Mesenteric fat pad (tissue), 1 donor: ENCODE measurements at places on chromosomes 12 and 14. TPM values are rescaled to one million over a fixed set of nuclear protein-coding genes. Genes with fewer than 3 reads are reported as not detected.

- no peak for DNase-seq
Observed at GRCh38 chr12:386651-387050, 2.5 kb downstream of the KDM5A start.

DNA sequence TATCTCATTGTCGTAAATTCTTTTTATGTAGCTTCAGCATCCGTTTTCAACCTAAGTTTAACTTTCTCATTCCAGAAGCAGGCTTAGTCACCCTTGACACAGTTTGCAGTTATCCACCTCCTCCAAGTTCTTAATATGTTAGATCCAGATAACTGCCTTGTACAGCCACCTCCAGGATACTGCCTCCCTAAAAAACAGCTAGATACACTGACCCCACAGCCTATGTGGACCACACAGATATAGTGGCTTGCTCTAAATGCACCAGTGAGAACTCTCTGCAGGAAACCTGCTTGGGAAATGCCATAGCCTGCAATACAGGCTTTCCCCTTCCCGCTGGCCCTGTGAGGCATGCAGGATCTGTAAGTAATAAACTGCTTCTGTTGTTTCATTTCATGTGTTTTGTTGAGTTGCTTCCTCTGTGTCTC lies 11.1 kb upstream of the RTL1 start:
- no peak for DNase-seq

GRCh38 chr12:6950401-6950801 lies 755 bp upstream of the PTPN6 start:
- no peak for DNase-seq

DNA sequence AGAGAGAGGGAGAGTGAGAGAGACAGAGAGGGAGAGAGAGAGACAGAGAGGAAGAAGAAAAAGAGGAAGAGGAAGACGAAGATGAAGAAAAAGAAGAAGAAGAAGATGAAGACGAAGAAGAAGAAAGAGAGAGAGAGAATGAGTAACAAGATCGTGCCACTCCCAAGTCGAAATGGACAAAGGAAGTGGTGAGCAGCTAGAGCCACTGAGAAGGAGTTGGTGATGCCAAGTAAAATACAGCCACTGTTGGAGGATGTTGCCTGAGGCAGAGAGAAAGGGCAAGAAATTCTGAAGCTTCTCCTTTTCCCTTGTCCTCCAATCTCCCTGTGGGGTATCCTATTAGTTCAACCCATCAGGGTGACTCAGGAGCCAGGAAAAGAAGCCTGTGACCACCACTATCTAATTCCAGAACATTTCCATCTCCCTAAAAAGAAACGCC lies 12.5 kb upstream of the ANAPC5 start:
- DNase-seq: no peak

DNA sequence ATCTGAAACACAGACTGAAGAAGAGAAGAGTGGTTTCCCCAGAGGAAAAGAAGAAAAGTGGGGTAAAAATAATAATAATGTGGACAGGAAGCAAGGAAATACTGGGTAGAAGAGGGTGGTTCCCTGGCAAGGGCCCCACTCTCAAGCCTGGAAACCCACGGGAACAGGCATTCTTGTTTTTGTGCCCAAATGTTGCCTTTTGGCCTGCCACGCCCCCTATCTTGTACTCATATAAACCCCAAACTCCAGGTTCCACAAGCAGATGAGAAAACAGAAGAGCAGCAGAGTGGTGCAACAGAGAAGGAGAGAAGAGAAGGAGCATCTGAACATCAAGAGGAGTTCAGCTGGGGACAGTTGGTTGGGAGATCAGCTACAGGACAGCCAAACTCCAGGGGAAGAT lies 51.2 kb downstream of the NDUFA12 start:
- DNase-seq: no peak

The KRT85 gene
- total RNA-seq: not detected

The CCND2 gene
- 93.0 TPM for total RNA-seq

GRCh38 chr12:127531542-127531941 lies 735.4 kb upstream of the TMEM132C start:
- DNase-seq: no peak

DNA sequence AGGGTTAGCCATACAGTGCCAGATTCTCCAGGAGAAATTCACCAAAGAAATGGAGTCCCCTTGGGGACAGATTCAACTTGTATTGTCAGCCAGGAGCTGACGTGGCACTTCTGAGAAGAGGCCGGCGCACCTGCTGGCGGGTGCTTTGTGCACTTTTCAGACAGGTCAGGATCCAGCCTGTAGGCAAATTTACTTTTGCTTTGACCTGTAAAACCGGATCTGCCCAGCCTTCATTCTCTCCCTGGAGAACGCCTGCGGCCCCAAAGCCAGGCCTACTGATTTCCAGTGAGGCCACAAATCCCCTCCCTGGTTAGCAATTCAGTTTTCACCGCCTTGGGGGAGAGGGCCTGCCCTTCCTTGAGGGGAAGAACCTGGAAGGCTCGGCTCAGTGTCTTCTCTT lies 17.4 kb downstream of the P2RX4 start:
- DNase-seq: no peak

The RACGAP1 gene
- 9.4 TPM for total RNA-seq

DNA sequence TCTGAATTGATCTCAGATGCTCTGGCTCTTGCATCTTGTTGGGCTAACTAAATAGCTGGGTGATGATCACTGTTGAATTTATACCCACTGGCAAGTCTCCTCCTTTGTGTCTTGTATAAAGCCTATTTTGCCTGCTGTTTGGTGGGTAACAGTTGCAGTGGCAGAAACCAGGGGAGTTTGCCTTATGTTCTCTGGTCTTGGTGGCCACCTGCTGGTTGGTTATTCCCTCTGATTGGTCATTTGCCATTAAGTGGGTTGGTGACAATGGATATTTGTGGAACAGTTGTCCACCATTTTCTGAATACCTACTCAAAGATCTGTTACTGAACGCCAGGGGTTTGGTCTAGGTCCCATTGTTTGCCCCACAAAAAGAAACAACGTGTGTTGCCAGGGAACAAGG lies 52.1 kb downstream of the AVPR1A start:
- no peak for DNase-seq

DNA sequence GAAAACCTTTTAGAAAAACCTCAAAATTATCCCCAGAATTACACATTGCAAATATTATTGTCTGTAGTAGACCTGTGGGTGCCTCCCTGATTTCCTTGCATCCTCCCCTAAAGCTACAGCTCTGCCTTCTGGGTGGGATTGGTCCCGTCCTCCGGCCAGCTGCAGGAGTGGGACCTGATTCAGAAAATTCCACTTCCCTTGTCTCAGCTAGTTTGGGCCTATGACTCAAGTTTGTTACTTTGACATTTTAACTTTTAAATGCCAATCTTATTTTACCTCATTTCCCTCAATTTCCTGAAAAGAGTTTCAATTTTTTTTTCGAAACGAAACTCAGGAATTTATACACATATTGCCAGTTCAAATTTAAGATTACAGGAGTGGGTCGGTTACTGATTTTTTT lies 13.2 kb upstream of the SLC41A2 start:
- DNase-seq: no peak

GRCh38 chr12:21547437-21547836 lies 21.3 kb downstream of the SPX start:
- DNase-seq: no peak

The KRT2 gene
- not detected for total RNA-seq

DNA sequence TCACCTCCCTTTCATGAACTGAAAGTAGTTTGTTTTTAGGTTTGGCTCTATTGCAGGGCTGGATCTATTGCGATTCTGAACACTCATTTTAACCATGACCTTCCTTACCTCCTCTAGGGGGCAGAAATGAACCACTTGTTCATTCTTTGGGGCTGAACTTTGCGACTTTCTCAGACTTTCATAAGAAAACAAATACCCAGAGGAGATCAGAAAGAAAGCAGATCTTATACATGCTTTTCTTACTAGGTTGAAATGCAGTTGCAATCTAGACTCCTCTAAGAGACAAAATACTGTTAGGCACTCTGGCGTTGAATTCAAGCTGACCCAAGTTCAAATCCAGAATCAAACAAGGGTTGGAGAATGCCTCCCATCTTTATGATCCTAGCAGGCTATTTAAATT lies 32.6 kb upstream of the PLEKHG3 start:
- DNase-seq: no peak

- no peak for DNase-seq
Observed at GRCh38 chr12:31962076-31962475, 2.9 kb downstream of the RESF1 start.

The ATF7IP gene
- total RNA-seq: 59.7 TPM

DNA sequence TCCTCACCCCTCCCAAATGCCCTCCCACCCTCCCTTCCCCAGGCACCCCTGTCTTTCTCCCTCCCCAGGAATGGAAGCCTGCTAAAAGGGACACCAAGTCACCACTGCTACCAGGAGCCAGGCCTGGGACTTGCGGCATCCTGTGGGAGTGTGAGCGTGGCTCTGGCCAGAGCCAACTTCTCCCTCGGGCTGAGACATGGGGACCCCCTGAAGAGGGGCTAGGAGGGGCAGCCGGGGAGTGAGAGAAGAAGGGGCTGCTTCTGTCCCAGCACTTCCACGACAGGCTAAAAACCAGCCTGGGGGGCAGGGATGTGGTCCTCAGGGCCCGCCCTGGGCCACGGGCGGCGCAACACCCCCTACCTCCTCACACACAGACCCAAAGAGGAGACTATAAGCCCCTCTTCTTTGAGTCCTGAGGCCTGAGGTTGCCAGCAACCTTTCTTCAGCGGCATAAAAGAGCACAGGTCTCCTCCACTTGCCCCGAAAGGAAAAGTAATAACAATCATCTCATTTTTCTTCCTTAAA lies 278.9 kb downstream of the DPF3 start:
- DNase-seq: no peak

The KRT3 gene
- total RNA-seq: not detected

- DNase-seq: no peak
Observed at GRCh38 chr12:129886541-129886940, 17.3 kb downstream of the TMEM132D start.

GRCh38 chr12:90261283-90261682 lies 552.6 kb upstream of the ATP2B1 start:
- DNase-seq: no peak

- DNase-seq: no peak
Observed at GRCh38 chr12:1553536-1553935, 40.8 kb downstream of the FBXL14 start.

- DNase-seq: no peak
Observed at GRCh38 chr12:96094201-96094600, 58.8 kb upstream of the LTA4H start.

The HCAR2 gene
- 33.6 TPM for total RNA-seq

- no peak for DNase-seq
Observed at GRCh38 chr12:9118158-9118557, 2.4 kb upstream of the A2M start.

The KRT78 gene
- not detected for total RNA-seq

The PPM1H gene
- total RNA-seq: 5.1 TPM

The TAS2R30 gene
- total RNA-seq: 4.1 TPM

DNA sequence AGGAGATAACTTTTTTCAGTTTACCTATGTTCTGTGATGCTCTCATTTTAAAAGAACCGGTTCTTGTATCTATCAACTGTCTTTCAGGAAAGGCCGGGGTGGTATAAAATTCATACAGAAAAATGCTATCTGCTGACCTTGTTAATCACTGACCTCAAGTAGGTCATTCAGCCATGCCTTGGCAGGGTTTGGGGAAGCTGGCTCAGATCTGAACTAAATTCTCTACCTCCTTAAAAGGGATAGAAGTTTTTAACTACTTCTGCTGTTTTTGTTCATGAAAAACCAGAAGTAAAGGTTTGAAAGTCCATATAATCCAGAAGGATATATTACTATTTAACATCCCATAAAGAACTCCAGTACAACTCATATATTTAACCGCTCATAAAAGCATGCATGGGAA lies 10.1 kb downstream of the MYRFL start:
- no peak for DNase-seq

DNA sequence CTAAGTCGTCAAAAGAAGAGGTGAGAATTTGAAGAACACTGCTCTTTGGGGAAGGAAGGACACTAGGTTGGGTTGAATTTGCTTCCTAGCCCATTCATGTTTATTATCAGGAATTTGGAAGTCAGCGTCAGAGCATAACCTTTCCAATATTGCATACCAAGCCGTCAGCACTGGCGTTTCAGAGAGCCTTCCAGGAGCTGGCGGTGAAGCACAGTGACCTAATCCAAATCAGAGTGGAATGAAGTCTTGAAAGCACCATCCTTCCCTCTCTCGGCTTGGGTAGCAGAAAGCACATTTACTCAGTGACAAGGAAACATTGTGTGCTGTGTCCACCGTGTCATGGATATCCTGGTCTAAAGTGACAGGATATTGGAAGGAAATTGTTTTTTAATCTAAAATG lies 240.3 kb upstream of the PELI2 start:
- no peak for DNase-seq

GRCh38 chr12:26519462-26519861 lies 313.5 kb downstream of the ITPR2 start:
- no peak for DNase-seq

- no peak for DNase-seq
Observed at GRCh38 chr12:105033851-105034250, 47.7 kb downstream of the NOPCHAP1 start.

GRCh38 chr12:132400011-132400641 lies 70.7 kb upstream of the GALNT9 start:
- DNase-seq: no peak

DNA sequence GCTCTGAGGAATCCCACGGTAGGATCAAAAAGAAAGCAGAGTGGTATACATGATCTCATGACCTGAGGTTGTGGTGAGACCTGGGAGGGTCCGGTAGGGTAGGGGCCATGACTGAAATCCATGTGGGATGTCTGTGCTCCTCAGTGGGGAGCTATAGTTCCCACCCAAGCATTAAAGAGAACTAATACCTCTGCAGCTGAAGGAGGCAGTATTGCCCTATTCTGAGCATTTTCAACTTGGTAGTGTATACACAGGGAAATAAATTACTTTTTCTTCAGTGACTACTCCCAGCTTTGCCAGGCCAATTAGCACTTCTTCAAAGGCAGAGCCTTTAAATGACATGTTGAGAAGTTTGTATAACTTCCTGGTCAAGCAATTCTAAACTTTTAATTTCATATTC lies 613.8 kb downstream of the KCNH5 start:
- no peak for DNase-seq

- peak; percentile 90 for DNase-seq
Observed at GRCh38 chr14:31025367-31026076, at the start of gene AP4S1. TSS of gene AP4S1 (plus strand) at chr14:31025649. CDS start at chr14:31066197, 40,548 bp downstream.

GRCh38 chr12:8947737-8948136 lies 1.7 kb downstream of the M6PR start:
- DNase-seq: no peak

DNA sequence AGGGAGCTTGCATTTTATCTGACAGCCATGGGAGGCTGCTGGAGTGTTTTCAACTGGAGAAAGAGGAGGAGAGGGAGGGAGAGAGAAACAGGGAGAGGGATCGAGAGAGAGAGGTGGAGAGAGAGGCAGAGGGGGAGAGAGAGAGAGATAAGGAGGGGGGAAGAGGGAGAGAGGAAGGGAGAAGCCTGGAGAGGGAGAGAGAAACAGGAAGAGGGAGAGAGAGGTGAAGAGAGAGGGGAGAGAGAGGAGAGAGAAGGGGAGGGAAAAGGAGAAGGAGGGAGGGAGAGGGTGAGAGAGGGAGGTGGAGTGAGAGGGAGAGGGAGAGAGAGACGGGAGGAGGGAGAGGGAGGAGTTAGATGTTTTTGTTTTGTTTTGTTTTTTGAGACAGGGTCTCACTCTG lies 45.6 kb downstream of the DNAH10 start:
- DNase-seq: no peak

GRCh38 chr14:100317912-100318808 lies 5.0 kb upstream of the SLC25A47 start:
- no peak for DNase-seq
